ENCODE measurements at places on chromosomes 13 and 19.

- no peak for DNase-seq
Observed at GRCh38 chr19:14115756-14116155, 1.8 kb downstream of the PRKACA start.

- DNase-seq, result no peak
Observed at GRCh38 chr13:42009057-42009456, 39.4 kb upstream of the DGKH start.

GRCh38 chr19:3108775-3109174 lies 14.6 kb downstream of the GNA11 start:
- DNase-seq, result peak; percentile 70

DNA sequence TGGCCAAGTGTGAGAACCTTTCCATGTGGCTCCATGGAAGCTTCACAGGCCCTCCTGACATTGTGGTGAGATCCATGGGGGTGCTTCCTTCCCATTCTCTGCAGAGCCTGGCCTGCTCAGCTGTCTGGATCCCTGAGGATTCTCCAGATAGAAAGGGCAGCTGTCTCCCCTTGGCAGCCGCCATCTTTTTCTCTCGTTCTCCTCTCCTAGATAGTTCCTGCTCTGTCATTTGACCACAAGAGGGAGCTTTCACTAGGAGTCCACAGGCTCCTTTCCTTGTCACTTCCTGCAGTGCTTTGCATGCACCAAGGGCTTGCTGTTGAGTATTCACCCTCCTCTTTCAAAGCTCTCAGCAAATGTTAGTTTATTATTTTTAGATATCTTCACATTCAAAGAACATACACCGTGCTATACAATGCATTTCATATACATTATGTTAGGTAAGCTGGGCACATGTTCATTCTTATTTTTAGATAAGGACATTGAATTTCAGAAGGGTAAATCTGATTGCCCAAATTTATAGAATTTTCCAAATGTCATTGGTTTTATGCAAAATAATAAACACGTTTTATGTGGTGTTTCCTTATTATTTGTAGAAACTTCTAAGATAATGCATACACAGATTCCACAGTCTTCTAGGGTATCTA lies 133.2 kb downstream of the FRY start:
- no peak for DNase-seq

DNA sequence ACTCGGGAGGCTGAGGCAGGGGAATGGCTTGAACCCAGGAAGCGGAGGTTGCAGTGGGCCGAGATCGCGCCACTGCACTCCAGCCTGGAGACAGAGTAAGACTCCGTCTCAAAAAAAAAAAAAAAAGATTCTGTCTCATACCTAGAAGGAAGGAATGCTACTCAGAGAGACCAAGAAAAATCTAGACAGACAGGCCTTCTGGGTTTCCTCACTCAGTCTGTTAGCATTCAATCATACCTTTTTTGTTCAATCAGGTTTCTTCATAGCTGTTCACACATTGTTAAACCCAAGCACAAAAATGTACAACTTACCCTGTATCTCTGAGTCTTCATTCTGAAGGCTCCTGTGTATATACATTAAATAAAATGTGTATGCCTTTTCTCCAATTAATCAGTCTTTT lies 40.5 kb downstream of the ZNF823 start:
- DNase-seq, result no peak

DNA sequence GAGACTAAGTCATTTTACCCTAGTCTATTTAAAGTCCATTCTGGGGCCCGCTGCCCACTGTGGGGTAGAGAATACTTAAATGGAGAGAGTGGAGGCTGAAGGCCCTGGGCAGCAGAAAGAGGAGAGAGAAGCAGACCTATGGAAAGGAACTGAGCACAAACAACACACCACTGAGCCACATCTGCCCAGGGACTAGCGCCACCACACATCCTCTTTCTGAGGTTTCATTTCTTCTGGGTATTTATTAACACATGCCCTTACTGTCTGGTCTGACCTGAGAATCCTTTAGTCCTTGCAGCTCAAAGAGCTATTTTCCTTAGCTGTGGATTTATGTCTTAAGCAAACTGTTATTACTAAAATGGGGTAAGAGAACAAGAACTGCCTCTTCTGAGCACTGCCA lies 154.0 kb downstream of the NALCN start:
- no peak for DNase-seq

DNA sequence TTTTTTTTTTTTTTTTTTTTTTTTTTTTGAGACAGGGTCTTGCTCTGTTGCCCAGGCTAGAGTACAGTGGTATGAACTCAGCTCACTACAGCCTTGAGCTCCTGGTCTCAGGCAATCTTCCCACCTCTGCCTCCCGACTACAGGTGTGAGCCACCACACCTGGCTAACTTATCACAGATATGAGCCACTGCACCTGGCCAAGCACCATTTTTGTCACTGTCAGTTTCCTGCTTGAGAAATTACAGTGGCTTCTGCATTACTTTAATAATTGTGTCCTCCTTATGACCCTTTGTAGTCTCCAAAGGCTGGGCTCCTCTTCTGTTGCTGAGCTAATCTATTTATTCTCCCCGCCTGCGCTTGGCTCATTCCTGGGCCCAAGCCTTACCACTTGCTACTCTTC lies 16.0 kb downstream of the UBE2L5 start:
- DNase-seq, result no peak

DNA sequence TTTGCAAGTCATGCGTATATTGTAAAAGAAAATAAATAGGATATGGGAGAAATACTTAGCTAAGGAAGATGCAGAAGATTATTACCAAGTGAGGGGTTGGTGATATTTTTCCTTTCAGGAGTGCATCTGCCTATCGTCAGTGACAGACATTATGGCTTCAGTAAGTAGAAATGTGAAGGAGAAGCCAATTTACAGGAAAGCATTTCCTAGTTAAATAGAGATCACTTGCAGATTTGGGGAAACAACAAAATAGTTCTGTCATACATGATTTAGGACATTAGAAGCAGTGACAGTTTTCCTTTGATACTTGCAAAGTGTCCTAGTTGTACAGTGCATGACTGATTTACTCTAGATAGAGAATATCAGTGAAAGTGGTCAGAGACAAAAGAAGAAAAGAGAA lies 747.8 kb upstream of the KLHL1 start:
- DNase-seq, result no peak

DNA sequence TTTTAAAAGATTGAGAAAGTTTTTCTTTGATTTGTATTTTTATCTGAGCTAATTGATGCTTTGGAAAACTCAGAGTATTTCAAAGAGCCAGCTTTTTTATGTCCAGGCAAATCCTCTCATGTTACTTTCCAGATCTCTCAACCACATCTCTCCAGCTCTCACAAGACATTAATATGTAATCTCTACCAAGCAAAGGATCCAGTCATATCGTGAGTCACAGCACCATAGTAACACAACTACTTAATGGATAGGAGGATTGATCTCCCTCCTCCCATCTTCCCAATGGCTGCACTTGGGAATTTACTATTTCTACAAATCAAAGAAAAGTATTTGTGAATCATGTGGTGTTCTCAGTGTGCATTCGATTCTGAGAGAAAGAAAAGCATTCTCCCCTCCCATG lies 63.3 kb downstream of the POU4F1 start:
- DNase-seq, result no peak

DNA sequence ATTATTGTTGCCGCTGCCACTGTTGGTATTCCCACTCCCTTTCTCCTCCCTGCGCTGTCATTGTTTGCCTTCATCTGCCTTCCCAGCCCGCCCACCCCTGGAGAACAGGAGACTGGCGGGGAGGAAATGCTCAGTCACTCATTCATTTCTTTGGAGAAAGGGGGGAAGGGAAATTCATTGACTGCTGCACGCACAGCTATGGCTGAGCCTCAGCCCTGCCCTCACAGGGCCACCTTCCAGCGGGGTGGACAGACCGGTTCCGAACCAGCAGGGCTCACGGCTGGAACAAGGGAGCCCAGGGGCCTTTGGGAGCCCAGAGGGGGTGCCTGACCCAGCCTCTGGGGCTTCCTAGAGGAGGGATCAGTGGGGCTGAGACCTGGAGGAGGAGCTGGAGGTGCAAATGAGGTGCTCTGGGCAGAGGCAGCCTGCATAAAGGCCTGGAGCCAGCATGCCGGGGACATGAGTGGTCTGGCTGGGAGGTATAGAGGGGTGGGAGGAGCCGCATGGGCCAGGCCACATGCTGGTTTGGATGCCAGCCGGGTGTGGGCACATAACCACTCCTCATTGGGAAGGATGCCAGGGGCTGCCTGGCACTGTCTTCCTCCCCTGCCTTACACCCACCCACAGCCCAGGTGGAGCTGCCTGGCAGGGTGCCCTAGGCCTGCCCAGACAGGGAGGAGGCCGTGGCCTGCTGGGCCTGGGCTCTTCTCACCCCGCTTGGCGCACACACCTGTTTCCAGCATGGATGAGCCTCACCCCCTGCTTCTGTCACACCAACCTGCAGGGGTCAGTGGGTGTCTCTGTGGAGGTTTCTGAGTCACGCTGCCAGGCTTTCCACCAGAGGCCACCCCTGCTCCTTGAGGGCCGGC lies 26.8 kb downstream of the PPP5C start:
- DNase-seq, result no peak

DNA sequence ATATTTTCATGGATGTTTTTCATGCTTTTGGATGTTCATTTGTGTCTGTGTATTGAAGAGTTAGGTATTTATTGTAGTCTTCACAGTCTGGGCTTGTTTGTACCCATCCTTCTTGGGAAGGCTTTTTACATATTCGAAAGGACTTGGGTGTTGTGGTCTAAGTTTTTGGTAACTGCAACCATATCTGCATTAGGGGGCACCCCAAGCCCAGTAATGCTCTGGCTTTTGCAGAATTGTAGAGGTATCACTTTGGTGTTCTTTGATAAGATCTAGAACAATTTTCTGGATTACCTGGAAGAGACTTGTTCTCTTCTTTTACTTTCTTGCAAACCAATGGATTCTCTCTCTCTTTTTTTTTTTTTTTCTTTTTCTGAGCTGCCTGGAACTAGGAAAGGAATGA lies 581.3 kb downstream of the DACH1 start:
- DNase-seq, result no peak

DNA sequence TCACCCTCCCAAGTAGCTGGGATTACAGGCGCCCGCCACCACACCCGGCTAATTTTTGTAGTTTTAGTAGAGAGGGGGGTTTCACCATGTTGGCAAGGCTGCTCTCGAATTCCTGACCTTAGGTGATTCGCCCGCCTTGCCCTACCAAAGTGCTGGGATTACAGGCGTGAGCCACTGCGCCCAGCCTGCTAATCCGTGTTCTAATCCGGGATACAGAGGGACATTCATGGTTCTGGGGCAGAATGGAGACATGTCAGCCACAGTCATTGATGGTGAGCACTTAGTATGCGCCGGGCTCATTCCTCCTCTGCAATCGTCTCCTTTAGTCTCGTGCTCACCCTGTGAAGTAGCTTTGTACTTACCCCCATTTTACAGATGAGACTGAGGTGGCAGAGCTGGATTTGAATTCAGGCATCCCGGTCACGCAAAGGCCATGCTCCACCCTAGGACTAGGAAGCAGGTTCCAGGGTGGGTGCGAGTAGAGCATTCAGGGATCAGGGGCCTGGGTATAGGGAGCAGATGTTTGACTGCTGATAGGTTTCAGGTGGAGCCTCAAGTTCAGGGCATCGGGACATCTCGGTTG lies 8.2 kb downstream of the RRAS start:
- DNase-seq, result no peak

DNA sequence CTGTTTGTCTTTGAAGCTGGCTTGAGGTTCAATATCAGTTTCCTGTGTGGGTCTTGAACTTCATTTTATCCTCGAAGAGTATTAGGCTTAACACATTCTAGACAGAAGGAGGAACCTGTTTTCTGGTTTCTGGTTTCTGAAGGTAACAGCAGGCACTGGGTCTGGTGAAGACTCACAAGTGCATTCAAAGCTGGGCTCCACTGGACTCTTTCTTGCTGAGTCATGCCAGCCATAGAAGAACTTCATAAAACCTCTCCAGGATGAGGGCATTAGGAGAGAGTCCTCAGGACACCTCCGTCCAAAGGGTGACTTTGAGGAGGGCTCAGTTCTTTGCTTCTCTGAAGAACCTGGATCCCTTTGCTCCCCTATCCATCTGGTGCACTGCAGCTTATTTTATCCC lies 668.6 kb upstream of the SLC10A2 start:
- DNase-seq, result no peak

GRCh38 chr13:110454956-110455355 lies 106.6 kb downstream of the RAB20 start:
- no peak for DNase-seq

GRCh38 chr13:93529961-93530360 lies 303.4 kb downstream of the GPC6 start:
- DNase-seq, result no peak

GRCh38 chr19:10333758-10334587 lies 644 bp upstream of the RAVER1 start:
- DNase-seq, result no peak

DNA sequence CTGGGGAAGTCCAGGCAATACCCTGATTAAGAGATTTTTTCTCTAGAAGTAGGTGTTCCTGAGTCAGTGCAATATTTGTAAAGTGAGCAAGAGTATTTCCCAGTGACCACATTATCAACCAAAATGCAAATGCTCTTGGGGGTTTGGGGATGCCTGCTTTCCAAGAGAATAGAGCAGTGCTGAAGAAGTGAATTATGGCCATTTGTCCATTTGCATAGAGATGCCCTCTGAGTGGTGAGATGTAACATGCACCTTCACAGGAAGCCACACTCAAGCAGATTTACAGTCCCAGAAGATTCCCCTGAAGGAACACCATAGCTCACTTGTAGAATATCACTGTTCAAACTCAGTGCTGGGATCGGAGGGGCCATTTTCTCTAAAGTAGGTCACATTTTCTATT lies 71.8 kb downstream of the TNFSF11 start:
- DNase-seq, result no peak

DNA sequence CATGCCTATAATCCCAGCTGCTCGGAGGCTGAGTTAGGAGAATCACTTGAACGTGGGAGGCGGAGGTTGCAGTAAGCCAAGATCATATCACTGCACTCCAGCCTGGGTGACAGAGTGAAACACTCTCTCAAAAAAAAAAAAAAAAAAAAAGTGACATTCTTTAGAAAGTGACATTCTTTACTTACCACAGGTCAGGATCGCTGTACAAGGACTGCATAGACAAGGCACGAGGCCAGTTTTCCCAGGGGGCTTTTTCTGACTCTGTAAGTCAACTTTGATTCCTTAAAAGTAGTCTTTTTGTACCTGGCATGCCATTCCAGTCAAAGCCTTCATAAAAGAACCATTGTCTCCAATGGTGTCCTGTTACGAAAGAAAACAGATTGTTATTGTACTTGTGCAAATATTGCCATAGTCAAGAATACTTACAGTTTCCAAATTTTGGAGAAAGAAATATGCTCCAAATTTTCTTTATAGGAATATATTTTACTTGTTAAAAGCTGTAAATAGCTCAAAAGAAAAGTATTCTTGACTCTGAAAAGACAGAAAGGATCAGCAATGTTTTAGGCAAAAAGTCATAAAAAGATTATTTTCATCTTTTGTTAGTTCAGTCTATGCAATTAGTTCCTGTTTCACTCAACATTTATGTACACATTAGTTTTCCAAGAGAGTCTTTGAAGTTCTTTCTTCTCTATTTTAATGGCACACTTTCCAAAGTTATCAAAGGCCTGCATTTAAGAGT lies 39.3 kb downstream of the CEACAM1 start:
- no peak for DNase-seq

- DNase-seq, result no peak
Observed at GRCh38 chr19:1087813-1088415, 7.3 kb downstream of the POLR2E start.
